ENCODE measurements at places on chromosomes 5 and 9.

DNA sequence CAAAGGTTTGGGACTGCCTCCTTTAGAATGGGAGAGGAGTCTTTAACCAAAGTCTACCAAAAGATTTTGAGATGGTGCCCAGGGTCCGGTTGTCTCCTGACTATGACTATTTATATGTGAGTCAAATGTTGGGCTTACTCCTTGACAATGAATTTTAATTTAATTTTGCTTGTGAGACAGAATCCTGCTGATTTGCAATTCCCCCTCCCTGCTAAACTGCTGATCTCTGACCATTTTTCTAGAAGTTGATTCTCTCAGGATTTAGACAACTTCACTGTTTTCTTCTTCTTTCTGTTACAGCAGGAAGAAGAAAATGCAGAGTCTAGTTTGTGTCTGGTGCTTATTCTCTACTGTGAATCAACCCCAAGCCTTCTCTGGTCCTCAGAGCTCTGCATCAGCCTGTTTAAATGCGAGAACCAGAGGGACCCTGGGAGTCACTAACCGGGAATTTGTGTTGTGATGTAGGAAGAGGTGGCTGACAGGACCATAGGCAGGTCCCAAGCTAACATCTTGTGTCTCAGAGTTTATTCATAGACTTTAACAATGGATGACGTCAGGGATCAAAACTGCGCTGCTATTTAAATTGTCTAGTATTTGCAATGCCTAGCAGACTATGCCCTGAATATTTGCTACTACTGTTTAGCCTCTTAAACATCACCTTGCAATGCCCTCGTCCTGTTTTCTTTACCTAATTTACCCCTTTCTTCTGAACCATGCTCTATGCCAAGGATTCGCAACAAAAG is 124.0 kb upstream of the TAF11L2 start:
- DNase-seq = no peak

DNA sequence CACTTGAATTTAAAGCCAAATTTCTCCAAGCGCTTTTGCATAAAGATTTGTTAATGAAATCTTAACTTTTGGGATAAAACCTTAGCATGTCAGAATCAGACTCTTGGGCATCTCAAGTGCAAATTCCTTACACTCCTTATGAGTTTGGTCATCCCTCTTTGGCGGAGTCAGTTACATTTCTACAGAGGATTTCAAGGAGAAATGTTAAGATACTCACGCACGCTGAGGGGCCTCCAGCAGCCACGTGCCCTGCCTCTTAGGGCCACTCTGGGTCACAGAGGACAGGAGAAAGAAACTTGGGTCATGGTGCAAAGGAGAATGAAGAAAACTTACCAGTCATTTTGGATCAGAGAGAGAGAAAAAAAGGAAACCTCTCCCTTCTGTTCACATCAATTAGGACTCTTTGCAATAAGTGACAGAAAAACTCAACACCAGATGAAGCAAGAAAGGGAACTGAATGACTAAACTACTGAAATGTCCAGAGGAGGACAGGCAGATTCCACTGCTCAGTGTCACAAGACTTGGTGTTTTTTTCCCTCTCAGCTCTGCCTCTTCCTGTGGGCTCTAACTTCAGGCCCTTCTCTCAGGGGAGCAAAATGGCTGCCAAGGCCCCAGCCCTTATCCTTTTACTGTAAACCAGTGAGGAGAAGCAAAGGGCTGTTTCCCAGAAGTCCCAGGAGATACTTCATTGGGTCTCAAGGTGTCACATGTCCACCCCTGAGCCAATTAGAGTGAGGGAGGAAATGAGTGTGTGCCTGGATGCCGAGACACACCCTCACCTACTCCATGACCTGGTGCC is 63.3 kb upstream of the NFIL3 start:
- peak; percentile 28 for DNase-seq

DNA sequence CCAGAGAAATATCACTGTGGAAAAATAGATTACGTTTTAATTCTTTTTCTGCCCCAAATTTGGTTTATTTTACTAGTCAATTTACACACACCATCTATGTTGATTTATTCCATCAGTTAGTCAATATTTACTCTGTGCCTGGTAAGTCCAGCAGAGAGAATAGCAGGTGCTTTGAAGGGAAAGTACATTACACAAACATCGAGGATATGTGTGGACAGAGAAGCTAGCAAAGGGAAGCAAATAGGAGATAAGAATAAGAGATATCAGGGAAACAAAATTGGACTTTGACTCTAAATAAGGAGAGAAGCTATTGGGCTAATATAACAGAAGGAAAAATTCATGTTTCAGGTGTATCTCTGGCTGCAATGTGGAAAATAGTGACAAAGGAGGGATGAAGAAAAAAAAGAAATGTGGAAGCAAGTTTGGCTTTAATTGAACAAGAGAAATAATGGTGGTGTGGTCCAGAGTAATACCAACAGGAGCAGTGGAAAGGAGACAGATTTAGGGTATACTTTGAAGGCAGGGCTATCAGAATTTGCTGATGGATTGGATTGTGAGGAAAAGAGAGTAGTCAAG is 587.7 kb upstream of the CDH6 start:
- DNase-seq = no peak

DNA sequence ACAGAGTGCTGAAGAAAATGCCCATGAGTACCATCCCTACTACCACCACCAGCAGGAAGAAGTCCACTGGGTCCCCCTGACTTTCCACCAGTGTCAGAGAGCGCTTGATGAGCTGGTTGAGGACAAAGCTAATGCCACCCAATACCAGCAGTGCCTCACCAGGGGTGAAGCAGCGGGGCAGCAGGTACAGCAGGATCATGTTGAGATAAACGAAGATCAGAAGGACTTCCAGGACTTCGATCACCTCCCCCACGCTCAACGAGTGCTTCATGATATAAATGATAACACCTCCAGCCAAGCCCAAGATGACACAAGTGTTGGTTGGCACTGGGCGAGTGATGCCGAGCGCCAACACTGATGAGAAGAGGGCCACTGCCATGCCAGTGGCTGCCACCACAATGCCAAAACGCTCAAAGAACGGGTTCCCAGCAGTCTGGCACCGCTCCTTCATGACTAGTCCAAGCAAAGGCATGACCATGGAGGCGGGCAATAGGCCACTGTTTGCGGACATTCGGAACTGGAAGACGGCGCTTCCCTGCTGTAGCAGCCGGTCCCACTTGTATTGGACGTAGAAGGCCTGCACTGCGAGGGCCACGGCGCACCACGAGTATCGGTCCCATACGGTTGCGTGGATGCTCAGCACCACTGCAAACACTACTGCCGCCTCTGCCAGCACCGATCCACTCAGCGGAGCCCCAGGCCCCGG is 679 bp downstream of the DOLK start:
- no peak for DNase-seq

- no peak for DNase-seq
These were observed 440.5 kb upstream of the TLE4 start for GRCh38 chr9:79131246-79131774.

GRCh38 chr5:99104538-99105132 is 175.8 kb upstream of the CHD1 start:
- DNase-seq = no peak

DNA sequence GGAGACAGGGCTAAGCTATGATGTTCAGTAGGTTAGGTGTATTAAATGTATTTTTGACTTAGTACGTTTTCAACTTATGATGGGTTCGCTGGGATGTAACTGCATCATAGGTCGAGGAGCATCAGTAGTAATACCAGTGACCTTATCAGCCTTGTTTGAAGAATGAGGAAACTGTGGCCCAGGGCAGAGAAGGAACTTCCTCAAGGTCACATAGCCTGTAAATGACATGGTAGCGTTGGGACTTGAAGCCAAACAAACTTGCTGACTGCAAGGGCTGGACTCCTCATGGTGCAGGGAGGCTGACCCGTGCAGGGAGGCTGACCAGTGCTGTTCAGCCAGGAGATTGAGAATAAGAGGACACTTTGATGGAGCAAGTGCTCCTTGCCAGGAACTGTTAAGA is 21.3 kb upstream of the PTPN3 start:
- DNase-seq = no peak

- DNase-seq = no peak
These were observed 10.3 kb downstream of the ZNF782 start for GRCh38 chr9:96844040-96844439.

DNA sequence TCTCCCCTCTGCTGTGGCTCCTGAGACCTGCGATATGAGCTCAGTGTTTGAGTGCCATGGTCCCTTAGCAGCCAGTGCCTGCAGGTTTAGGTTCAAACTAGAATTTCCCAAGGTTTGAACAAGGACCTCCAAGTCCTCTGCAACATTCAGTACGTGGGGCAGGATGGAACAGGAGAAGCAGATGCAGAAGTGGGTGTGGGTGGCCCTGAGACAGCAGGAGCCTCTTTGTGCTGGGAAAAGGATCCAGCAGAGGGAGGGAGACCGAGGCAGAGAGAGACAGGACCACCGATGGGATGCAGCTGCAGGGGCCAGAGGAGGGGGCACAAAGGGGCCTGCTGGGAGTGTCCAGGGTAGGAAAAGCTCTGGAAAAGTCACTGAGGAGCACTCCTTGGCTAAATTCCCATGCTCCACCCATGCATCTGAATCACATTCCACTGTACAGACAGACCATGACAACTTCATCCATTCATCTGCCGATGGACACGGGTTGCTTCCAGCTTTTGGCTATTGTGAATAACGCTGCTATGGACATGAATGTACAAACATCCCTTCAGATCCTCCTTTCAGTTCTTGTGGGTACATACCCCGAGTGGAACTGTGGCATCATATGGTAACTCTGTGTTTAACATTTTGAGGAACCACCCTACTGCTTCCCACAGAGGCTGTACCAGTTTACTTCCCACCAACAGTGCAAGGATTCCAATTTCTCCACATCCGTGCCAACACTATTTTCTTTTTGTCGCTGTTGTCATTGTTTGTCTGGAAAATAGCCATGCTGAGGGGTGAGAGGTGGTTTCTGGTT is 26.7 kb upstream of the SUSD3 start:
- no peak for DNase-seq

GRCh38 chr9:103789686-103790085 is 304.4 kb upstream of the SMC2 start:
- no peak for DNase-seq

DNA sequence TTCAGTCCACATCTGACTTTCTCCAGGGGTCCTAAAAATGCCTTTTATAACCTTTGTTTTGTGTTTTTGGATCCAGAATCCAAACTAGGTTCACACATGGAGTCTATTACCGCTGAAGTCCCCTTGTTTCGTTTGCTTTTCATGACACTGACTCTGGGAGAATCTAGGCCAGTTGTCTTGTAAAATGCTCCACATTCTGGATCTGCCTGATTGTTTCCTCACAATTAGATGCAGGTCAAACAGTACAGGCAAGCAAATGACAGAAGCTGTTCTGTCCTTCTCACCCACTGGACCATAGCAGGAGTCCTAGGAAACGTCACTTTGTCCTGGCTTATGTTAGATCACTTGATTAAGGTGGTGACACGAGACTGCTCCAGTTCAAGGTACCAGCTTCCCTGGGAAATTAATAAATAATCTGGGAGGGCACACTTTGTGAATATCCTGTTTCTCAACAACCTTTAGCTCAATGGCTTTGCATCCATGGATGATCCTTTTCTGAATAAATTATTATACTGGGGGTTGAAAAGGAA is 34.1 kb downstream of the FABP6 start:
- no peak for DNase-seq

DNA sequence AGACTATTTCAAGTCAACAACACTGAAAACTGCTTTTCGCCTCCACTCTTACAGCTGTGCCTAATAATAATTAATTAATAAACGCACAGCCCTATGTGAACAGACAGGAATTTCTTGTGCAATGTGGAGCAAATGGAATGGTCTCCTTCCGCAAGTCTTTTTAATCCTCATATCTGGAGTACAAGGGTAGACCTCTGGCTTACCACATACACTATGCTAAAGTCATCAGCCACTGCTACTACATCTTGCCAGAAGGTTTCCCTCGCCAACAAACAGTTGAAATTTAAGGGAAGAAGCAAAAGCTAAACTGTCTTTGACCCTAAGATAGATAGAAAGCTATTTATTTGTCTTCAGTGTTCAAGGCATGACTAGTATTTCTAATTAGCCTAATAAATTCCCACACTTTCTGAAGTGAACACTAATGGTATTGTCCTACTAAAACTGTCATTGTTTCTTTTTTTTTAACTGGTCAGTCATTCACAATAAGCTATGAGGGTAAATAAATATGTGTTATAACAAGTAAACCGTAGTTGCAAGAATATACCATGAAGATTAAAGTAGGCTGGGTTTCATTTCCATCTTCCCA is 63.9 kb downstream of the GOLPH3 start:
- DNase-seq = no peak

DNA sequence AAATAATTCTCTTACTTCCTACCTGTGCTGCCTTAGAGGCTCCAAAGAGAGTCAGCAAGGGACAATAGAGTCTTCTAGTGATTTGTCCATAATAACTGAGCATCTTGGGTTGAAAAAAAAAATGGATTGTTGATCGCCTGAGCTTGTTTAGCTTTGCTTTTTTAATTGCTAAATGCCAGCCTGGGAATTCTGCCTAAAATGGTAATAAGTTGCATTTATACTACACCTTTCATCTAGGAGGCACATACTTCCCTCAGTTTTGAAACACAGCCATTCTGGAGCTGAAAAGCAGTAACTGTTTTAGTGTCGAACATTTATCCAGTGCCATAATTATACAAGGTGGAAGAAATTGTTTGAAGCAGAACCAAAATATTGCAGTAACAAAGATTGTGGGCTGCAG is 421.3 kb downstream of the CAAP1 start:
- DNase-seq = no peak

DNA sequence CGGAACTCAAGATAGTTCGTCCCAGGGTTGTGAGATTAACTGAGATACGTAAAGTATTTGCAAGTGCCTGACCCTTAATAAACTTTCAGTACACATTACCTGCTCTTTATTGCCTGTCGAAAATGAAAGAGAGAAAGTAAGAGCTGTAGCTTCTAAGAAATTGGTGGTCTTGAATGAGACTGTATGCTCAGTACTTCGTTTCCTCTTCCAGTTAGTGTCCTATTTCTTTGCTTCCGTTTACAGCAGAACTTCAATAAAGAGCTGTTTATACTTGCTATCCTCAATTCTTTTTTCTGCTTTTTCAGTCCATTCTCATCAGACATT is 534 bp downstream of the SRFBP1 start:
- DNase-seq = no peak

GRCh38 chr5:139849942-139850341 is 54.3 kb downstream of the PSD2 start:
- no peak for DNase-seq

GRCh38 chr5:147442224-147442623 is 67.6 kb downstream of the DPYSL3 start:
- no peak for DNase-seq

GRCh38 chr5:8828596-8829322 is 717.1 kb downstream of the SEMA5A start:
- DNase-seq = no peak

DNA sequence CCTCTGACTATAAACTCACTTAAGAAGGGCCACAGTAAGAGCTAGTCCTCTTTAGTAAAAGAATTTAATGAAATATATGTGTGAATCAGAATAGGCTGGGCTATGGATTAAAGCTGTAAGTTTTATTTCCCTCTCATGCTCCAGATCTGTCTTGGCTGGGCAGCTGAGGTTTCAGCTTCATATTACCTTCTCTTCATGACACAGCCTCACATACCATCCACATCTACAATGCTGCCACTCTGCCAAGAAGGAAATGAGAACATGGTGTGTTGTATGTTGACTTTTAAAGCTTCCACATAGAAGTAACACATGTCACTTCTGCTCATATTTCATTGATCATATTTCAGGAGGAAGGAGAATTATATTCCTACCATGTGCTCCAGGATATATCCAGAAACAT is 776.0 kb upstream of the ACO1 start:
- DNase-seq = no peak

Measured in GM04503 (cell line).